ENCODE measurements at places on chromosomes 7 and 10. TPM values are rescaled to one million over a fixed set of nuclear protein-coding genes. Genes with fewer than 3 reads are reported as not detected.

- no peak for DNase-seq
Measured at GRCh38 chr10:133616371-133617130, 10.0 kb downstream of the FRG2B start.

NAT16 gene
- total RNA-seq: not detected

GRCh38 chr10:49393757-49394156, 2.1 kb downstream of the DRGX start:
- DNase-seq: no peak

DNA sequence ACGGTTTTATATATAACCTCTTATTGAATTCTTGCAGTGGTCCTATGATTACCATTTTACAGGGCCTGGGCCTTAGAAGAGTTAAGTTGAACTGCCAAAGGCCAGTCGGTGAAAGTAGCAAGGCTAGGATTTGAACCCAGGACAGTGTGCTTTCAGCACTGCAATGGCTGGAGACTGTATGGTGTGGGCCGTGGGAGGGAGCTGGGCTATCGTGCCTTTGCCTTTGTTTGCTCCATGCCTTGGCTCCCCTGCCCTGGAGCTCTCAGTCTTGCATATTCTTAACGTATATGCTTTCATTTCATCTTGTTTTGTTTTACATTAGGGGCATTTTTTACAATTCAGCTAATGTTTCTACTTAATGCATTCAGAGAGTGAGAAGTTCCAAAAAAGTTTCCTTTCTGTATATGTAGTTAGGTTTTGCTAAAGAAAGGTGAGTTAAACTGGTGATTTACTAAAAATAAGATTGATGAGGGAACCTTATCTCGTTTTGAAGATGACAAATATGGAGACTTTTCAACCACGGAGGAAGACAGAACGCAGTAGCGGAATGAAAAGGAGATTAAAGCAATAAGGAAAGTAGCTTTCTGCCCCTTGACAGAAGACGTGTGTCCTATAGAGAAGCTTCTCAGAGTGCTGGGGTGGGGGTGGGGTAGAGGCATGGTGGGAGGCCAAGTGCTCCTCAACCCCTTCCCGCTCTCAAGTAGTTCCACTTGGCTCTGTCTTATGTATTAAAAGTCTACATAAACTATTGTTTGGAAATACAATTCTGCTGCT, 82.5 kb downstream of the RTKN2 start:
- no peak for DNase-seq

AIFM2 gene
- 10.0 TPM for total RNA-seq

DNA sequence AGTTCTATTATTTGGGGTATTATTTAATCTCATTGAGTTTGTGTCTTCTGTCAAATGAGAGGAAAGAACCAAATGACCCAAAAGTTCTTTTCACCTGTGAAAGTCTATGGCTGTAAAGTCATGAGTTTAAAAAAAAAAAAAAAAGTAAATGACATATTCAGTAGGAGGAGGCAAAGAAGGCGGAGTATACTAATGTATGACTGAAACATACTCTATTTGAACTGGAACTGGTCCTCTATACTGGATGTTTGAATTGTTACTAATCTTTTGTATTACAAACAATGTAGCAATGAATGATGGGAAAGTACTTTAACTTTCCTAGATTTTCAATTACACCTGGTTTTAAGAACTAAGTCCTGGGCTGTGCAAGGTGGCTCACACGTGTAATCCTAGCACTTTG, 24.9 kb upstream of the GSAP start:
- DNase-seq: no peak

DNA sequence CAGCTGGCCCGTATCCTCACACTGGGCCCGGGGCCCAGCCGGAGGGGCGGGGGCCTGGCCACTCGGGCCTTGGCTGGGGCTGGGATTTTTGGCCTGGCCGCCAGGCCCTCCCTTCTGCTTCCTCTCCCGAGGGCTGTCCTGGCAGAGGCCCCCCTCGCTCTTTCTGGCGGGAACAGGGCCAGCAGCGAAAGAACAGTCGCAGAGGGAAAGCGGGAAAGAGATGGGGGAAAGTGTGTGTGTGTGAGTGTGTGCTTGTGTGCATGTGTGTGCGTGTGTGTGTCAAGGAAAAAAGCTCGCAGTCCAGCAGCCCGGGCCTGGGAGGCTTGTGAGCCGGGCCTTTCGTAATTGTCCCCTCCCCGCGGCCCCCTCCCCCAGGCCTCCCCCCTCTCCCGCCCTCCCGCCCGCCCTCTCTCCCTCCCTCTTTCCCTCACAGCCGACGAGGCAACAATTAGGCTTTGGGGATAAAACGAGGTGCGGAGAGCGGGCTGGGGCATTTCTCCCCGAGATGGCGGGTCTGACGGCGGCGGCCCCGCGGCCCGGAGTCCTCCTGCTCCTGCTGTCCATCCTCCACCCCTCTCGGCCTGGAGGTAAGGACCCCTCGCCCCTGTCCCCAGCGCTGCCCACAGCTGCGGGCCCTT, at the start of gene ELN:
Gene ELN, plus strand, starts transcription at position 491 of the 638 bp plus-strand sequence. Its CDS starts 15 bp downstream, at position 506.
- DNase-seq: no peak
